ENCODE measurements at places on chromosomes 4 and X.

- no peak for DNase-seq
Observed at GRCh38 chrX:97416461-97416860, 532.8 kb downstream of the RPA4 start.

DNA sequence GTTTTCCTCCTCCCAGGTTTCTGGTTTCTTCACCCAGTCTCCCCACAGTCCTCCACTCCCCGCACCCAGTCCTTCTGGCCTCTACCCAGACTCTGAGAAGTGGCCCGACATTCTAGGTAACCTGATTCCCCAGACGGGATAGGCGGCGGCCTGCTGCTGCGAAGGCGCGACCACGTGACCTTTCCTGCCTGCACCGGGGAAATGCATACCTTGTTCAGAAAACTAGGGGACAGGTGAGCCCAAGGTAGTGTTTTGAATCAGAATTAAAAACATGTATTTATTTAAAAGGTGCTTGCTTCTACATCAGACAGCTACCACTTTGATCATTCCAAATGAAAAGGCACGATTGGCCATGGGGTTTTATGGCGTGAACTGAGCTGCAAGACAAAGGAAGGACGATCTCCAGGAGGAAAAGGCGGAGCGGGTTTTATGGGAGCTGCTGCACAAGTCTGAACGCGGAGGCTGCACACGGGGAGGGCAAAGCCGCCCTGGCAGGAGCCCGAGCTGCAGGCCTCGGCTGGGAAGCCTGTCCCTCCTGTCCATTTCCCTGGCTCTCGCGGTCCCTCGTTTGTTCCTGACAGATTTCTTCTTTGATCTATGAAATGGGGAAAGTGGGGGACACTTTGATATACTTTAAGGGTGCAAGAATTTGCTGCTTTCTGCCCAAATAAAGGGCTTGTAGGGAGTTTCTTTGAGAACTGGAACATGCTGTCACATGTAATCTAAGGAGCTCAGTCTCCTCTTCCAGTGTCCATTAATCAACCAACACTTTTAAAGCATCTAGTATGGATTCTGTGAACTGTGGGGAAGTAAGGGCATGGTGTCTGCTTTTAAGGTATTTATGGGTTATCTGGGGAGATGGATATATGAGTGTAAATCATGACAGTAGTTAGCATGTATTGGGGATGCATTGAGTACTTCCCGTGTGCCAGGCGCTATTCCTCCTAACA is 150.9 kb downstream of the SPRY1 start:
- no peak for DNase-seq

DNA sequence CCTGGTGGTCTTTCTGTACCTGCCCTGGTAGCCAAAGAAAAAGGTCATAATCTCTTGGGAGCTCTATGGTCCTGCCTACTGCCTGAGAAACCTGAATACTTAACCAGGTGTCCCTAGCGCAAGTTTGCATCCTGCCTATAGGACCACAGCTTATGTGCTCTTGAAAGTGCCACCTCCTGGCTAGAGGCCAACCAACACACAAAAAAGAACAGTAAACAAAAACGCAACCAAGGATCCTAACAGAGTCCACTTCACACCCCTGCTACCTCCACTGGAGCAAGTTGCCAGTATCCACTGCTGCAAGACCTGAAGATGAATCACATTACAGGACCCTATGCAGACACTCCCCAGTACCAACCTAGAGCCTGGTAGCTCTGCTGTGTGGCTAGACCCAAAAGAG is 103.2 kb upstream of the PABPC5 start:
- no peak for DNase-seq

DNA sequence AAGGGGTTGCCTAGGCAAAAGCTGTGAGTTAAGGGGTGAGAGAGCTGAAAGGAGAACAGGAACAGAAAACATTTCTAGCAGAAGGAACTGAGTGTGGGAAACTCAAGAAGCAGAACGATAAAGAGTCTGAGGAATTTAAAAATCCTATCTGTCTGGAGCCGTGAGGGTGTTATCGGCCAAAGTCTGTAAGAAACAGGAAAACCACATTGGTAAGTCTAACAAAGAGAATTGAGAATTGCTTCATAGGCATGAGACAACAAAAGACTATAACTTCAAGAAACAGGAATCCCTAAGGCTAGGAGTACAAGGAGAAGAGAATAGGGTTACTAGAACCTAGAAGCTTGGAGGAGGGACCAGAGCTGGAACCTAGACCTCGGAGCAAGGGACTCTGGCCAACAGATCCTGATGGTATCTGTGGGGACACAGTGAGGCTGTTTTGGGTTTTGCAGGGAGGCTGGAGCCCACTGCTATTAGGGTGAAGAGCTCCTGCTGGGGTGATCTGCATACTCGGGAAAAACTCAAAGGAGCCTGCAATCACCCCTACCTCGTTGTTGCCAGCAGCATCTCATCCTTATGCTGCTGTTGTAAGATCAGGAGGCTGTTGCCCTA is 175.6 kb downstream of the FBXO8 start:
- DNase-seq, result no peak

DNA sequence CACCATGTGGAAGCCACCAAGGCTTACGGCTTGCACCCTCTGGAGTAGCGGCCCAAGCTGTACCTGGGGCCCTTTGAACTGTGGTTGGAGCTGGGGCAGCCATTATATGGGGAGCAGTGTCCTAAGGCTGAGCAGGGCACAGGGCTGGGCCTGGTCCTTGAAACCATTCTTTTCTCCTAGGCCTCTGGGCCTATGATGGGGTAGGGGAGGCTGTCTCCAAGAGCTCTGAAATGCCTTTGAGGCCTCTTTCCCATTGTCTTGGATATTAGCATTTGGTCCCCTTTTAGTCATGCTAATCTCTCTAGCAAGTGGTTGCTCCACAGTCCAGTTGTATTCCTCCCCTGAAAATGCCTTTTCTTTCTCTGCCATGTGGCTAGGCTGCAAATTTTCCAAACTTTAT is 96.4 kb upstream of the ARX start:
- DNase-seq, result no peak

DNA sequence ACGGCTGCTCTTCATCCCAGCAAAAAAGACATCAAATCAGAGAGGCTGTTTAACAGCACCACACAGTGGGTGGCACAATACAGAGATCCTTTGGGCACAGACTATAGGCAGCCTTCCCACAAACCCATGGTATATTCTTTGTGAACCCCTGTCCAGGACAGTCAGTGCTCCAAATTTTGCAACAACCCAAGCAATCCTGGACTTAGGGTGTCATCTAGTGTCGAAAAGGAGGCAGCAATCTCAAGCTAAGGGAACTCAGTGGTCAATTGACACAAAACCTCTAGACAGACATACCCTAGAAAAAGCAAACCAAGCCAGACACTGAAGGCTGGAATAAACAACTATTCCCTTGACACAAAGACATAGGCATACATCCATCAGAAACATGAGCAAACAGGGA is 137.4 kb downstream of the BMP15 start:
- DNase-seq, result no peak

GRCh38 chr4:71189471-71189870 is 149.3 kb upstream of the SLC4A4 start:
- DNase-seq, result no peak

- no peak for DNase-seq
Observed at GRCh38 chr4:154457471-154457870, 34.1 kb downstream of the DCHS2 start.

DNA sequence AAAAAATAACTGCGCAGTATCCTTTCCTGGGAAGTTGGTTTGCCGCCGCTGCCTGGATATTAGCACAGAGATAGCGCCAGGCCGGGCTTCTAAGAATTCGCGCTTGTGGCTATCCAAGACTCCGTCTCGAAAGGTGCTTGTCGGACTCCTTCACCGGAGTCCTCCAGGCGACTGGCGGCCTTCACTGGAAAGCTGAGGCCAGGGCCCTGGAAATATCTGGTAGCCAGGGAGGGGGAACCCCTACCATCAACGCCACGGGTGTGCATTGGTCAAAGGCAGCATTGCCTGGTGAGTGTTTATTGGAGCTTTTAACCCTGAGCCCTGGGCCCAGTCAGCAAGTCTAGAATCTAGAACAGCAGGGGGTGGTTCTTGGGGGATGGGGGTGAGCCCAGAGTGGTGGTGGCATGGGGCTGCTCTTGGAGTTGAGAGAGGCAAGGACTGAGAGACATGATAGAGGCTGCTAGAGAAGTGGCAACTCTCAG is 577 bp upstream of the PIM2 start:
- DNase-seq, result no peak

DNA sequence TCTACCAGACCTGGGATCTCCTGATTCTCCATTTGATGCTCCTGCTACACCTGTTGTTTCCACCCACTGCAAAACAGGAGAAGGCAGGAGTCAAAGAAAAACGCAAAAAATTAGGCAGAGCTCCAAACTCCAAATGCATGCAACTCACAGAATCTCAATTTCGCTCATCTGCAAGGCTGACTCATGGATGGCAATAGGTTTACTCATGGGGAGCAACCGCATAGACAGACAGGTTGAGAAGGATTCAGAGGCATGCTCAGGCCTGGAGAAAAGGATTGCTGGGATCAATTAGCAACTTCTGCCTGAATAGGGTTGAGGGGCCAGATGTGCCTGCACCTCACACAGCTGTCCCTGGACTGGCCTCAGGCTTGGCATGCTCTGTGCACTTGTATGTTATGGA is 231.0 kb downstream of the LDB2 start:
- no peak for DNase-seq

DNA sequence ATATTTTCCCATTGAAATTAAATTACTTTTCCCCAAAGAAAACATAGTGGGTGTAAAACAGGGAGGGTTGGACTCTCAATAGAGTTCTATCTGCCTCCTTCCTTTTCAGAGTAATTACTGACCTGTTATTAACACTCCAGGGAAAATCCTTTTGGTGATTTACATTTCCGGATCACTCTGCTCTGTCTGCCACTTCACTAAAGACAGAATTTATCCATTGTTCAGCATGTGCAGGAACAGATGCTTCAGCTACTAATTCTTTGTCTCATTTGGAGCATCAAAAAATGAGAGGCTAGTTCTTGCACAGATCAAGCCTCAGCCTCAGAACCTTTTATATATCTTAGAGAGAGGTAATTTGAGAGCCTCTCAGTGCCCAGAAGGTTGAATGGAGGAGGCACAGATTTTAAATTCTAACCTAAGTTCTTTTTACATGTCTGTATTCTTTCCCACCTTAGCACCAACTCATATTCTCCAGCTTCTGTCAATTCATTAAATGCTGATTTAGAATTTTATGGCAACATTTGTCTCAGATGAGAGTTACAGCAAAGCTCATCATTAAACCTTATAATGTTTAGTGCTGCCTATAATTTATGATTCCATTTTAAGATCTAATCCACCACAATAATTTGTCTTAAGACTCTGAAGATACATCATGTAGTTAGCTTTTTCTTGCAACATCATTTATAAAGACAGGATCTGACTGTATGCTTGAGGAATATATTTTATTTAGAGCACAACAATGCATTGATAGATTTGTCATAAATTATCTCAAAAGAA is 1494.4 kb downstream of the STIM2 start:
- no peak for DNase-seq

- DNase-seq, result no peak
Observed at GRCh38 chr4:82124365-82124764, 249.4 kb downstream of the HNRNPD start.

GRCh38 chr4:106851726-106852125 is 184.4 kb downstream of the DKK2 start:
- no peak for DNase-seq

GRCh38 chr4:76430519-76431388 is 4.3 kb upstream of the SHROOM3 start:
- no peak for DNase-seq

- DNase-seq, result no peak
Observed at GRCh38 chr4:4981827-4982226, 37.4 kb downstream of the CYTL1 start.

GRCh38 chr4:94486372-94486801 is 34.6 kb downstream of the PDLIM5 start:
- DNase-seq, result no peak

DNA sequence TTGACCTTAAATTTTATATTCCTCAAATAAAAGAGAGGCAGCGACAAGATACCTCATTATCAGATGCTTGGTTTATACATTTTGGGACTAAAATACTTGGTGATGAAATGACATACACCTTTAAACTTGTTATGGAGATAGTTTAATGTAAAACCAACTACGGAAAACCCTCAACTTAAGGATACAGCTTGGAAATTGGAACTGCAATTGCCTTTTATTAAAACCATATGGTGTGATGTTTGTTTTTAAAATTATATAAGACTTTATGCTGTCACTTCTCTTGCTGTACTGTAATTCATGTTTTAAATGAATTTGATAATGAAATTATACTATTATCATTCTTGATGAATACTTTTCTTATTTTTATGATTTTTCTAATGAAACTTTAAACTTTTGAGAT is 25.9 kb downstream of the METTL14 start:
- no peak for DNase-seq

DNA sequence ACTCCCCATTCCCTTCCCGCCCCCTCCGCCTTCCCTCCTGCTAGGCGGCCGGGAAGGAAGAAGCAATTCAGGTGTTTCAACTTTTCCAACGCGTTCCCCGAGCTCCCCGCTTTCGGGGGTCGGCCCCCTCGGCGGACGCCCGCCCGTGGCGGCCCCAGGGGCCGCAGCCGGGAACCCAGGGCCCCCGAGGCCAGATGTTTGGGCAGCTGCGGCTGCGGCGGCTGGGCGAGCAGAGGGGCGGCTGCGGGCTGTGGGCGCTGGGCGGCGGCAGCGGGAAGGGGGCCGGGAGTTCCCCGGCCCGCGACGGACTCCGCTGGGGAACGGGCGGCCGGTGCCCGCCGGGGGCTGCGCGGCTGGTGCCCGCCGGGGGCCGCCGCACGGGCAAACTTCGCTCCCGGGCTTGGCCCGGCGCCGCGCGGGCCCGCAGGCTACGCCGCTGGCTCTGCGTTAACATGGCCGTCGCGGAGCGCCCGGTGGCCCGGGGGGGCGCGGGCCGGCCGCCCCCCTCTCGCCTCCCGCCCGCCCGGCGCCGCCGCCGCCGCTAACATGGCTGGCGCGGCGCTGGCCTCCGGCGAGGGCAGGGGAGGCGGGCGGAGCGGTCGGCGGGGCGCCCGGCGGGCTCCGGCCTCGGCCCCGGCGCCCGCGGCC is 510 bp downstream of the HMGB3 start:
- no peak for DNase-seq

- DNase-seq, result no peak
Observed at GRCh38 chrX:19862634-19863211, 24.7 kb downstream of the SH3KBP1 start.

- DNase-seq, result no peak
Observed at GRCh38 chr4:56744030-56744429, 62.9 kb upstream of the HOPX start.

GRCh38 chr4:3725936-3726870 is 40.0 kb upstream of the ADRA2C start:
- no peak for DNase-seq

DNA sequence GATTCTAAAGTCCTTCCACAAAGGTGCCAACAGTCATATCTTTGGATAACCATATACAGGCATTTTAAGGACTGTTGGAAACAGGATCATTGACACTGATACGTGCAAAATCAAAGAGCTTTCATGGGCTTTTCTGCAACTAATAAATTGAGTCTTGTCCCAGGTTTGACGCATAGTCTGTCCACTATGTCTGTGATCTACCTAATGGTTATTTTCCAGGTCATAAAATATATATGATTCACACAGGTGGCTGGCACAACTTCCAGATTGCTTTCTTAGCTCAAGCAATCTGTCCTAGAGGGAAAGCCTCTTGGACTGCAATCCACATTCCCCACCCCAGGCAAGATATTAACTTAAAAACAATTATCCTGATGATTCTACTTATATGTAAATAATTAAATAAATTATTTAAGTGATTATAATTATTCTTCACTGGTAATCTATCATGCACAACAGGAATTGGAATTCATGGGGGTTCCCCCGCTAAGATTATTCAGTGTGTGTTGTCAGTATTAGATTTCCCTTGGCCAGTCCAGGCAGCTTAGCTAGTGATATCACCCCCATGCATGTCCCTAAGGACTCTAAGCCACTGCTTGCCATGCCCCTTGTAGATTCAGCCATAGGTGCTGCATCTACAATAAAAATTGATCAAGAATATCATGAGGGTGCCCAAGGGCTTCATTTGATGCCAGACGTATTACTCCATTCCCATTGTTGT is 97.8 kb downstream of the TLL1 start:
- DNase-seq, result no peak

All from stimulated activated CD4-positive, alpha-beta T cell treated with anti-CD3 and anti-CD28 coated beads, Interleukin-1b, Interleukin-23, amount 100 ng/mL, for 1 hour (primary cell).